Mammary microvascular endothelial cell (primary cell): ENCODE measurements at places on chromosomes 13 and 19. TPM values are rescaled to one million over a fixed set of nuclear protein-coding genes. Genes with fewer than 3 reads are reported as not detected.

Gene SPC24
- total RNA-seq = 48.6 and 67.5 TPM in 2 replicates

Gene FBXO27
- total RNA-seq = 0.34 and 2.7 TPM in 2 replicates

Gene NXNL1
- not detected in 2 replicates for total RNA-seq

Gene GJB2
- not detected in 2 replicates for total RNA-seq

Gene ZNF708
- 1.4 and 6.5 TPM in 2 replicates for total RNA-seq

Gene CEACAM20
- total RNA-seq = not detected in 2 replicates

Gene FCER2
- total RNA-seq = not detected in 2 replicates

Gene TEX26
- not detected in 2 replicates for total RNA-seq

Gene STAP2
- 27.2 and 30.9 TPM in 2 replicates for total RNA-seq

Gene ZNF563
- total RNA-seq = 3.4 and 3.7 TPM in 2 replicates

Gene KLK4
- total RNA-seq = not detected in 2 replicates

Gene PTGIR
- total RNA-seq = 0.67 and 2.7 TPM in 2 replicates

Gene ZNF284
- total RNA-seq = 0.73 and 0.98 TPM in 2 replicates

Gene NOTCH3
- 0.34 and 0.40 TPM in 2 replicates for total RNA-seq

Gene CLDND2
- not detected in 2 replicates for total RNA-seq
